ENCODE measurements at places on chromosomes 4 and X. TPM values are rescaled to one million over a fixed set of nuclear protein-coding genes. Genes with fewer than 3 reads are reported as not detected.
A peak's percentile ranks its signal among the peaks of the same experiment; 100 is the strongest.

- H3K4me1 ChIP-seq, result peaks cover 4% of the 10 kb centered on the region
- H3K27me3 ChIP-seq, result peaks cover 2% of the 10 kb centered on the region
- H3K36me3 ChIP-seq, result no peaks in the 10 kb centered on the region
These were observed 8.5 kb upstream of the LHFPL1 start for GRCh38 chrX:112688242-112688641.

GRCh38 chrX:103151799-103152198 is 58.9 kb upstream of the NXF3 start:
- no peak overlapping the region for H3K4me3 ChIP-seq
- peaks cover 6% of the 10 kb centered on the region for H3K4me1 ChIP-seq
- H3K27ac ChIP-seq, result no peak overlapping the region
- no peak for DNase-seq

DNA sequence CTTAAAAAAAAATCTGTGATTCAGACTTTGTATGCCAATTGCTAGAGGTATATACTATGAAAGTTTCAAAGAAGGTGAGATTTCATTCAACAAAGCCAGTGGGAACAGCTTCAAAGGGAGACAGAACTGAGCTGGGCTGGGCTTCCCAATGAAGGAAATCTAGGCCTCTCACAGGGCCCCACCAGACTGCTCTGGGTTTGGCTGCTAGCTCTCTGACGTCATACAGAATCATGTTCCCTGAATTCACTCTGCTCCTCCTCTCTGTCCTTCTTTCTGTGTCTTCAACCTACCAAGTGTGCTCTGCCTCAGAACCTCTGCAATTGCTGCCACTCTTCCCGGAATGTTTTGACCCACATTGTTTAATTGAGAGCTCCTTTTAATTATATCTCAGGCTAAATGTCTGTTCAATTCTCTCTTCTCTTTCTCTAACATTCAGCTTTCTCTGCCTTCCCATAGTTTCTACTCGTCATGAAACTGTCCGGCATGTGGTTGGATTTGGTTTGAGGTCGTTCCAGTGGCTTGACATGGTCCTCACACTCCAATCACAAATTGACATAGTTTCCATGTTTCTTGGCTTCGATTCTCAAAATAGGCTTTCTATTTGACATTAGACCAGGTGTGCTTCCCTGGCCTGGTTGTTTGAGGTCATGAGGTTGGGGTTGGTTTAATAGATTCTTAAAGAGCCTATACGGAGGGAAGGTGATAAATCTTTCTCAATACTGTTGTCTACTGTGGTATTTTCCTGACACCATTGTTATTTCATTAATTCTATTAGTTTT is 282.1 kb upstream of the EMCN start:
- no peak overlapping the region for H3K27ac ChIP-seq
- no peak overlapping the region for H3K4me3 ChIP-seq
- H3K4me1 ChIP-seq, result no peaks in the 10 kb centered on the region

DNA sequence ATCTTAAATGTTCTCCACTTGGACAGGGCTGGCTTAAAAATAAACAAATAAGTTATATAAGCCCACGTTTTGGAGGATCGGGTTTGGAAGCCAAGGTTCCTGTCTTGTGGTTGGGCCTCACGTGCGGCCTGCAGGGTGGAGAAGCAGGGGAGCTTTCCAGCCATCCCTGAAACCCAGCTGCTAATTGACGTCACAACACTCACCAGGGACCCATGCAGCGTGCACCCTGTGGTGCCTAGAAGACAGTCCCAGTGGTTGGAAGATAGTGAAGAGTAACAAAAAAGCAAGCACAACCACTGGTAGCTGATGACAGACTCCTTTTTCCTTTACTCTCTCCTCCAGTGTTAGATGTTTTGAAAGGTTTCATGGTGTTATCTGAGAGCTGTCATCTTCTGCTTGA is 142.0 kb upstream of the RBPJ start:
- peaks cover 2% of the 10 kb centered on the region for H3K27me3 ChIP-seq
- peak overlapping the region; percentile 55 for H3K27ac ChIP-seq
- no peaks in the 10 kb centered on the region for H3K36me3 ChIP-seq
- no peak overlapping the region for H3K4me3 ChIP-seq

GRCh38 chr4:177489471-177490246 is 47.4 kb upstream of the AGA start:
- H3K27me3 ChIP-seq, result no peaks in the 10 kb centered on the region
- H3K36me3 ChIP-seq, result no peaks in the 10 kb centered on the region
- DNase-seq, result no peak
- H3K4me3 ChIP-seq, result no peak overlapping the region
- peaks cover 5% of the 10 kb centered on the region for H3K4me1 ChIP-seq

GRCh38 chrX:116863029-116863428 is 400.3 kb upstream of the CT83 start:
- no peak overlapping the region for H3K27ac ChIP-seq
- H3K4me3 ChIP-seq, result no peak overlapping the region
- no peaks in the 10 kb centered on the region for H3K4me1 ChIP-seq
- DNase-seq, result no peak

DNA sequence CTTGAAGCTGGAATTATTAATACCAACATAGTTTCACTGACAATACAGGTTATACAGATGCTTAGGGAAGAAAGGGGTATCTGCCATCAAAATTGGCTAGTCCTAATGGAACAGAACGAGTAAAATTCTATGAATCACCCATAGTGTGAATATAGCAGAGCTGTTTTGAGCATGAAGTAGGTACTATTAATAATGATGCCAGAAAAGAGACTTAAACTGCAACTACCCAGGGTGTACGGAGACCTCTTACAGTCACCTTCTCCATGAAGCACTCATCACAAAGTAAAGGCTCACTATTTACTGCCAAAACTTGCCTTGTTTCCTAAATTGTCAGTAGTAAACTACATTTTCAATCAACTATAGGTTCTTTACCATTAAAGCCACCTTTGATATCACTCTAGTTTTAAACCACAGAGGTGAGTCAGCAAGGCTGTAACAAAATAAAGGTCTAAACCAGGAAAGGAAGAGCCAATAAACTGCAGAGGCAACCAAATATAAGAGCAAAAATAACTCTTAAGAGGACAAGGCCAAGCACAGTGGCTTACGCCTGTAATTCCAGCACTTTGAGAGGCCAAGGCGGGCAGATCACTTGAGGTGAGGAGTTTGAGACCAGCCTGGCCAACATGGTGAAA is 114.4 kb downstream of the FRYL start:
- peaks cover 31% of the 10 kb centered on the region for H3K4me1 ChIP-seq
- H3K27me3 ChIP-seq, result no peaks in the 10 kb centered on the region

DNA sequence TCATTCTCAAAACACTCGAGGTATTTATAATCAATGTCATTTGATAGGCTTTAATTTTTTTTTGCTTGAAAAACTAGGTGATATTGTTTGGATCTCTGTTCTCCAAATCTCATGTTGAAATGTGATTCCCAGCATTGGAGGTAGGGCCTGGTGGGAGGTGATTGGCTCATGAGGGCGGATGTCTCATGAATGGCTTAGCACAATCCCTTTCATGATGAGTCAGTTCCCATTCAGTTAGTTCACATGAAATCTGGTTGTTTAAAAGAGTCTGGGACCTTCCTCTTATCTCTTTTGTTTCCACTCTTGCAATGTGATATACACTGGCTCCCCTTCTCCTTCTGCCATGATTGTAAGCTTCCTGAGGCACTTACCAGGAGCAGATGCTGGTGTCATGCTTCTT is 638.7 kb downstream of the DMD start:
- no peak for DNase-seq
- H3K4me1 ChIP-seq, result no peaks in the 10 kb centered on the region
- H3K27ac ChIP-seq, result no peak overlapping the region
- no peak overlapping the region for H3K4me3 ChIP-seq
- H3K27me3 ChIP-seq, result no peaks in the 10 kb centered on the region

DNA sequence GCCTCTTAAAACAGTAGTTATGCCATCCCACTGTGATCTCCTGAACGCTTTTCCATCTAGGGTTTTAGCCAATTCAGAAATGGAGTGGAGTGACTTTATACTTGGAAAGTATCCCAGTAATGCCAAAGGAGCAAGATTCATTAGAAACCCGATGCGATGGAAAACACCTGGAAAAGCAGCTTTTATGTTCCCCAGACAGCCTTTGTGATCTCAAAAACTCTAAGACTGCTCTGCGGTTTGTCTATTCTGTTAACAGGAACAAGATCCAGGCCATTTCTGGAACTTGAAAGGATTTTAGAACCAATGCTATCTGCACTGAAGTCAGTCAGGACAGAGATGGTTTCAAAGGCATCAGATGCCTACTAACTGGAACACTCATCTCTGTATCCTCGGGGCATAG is 145.1 kb downstream of the APBB2 start:
- H3K4me1 ChIP-seq, result no peaks in the 10 kb centered on the region
- no peak overlapping the region for H3K27ac ChIP-seq
- DNase-seq, result no peak
- H3K36me3 ChIP-seq, result no peaks in the 10 kb centered on the region
- H3K4me3 ChIP-seq, result no peak overlapping the region
- no peaks in the 10 kb centered on the region for H3K27me3 ChIP-seq

DNA sequence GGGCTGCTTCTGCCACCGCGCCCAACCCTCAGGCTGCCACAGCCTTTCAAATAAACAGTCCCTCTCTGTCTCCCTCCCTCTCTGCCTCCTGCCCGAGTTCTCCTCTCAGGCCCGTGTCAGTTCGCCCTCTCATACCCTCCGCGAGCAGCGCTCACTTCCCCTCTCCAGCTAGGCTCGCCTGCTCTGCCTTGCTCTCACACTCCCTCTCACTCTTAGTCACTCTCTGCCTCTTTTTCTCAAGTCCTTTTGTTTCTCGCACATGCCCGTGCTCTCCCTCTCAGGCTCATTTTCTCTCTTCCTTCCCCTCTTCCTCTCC is 3.2 kb downstream of the EFNB1 start:
- peaks cover 20% of the 10 kb centered on the region for H3K4me1 ChIP-seq
- H3K36me3 ChIP-seq, result no peaks in the 10 kb centered on the region
- no peak overlapping the region for H3K27ac ChIP-seq
- no peaks in the 10 kb centered on the region for H3K27me3 ChIP-seq

GRCh38 chr4:67198727-67199126 is 346.6 kb downstream of the CENPC start:
- peaks cover 2% of the 10 kb centered on the region for H3K27me3 ChIP-seq
- no peaks in the 10 kb centered on the region for H3K4me1 ChIP-seq
- H3K36me3 ChIP-seq, result no peaks in the 10 kb centered on the region
- no peak overlapping the region for H3K27ac ChIP-seq
- DNase-seq, result no peak
- H3K4me3 ChIP-seq, result no peak overlapping the region

DNA sequence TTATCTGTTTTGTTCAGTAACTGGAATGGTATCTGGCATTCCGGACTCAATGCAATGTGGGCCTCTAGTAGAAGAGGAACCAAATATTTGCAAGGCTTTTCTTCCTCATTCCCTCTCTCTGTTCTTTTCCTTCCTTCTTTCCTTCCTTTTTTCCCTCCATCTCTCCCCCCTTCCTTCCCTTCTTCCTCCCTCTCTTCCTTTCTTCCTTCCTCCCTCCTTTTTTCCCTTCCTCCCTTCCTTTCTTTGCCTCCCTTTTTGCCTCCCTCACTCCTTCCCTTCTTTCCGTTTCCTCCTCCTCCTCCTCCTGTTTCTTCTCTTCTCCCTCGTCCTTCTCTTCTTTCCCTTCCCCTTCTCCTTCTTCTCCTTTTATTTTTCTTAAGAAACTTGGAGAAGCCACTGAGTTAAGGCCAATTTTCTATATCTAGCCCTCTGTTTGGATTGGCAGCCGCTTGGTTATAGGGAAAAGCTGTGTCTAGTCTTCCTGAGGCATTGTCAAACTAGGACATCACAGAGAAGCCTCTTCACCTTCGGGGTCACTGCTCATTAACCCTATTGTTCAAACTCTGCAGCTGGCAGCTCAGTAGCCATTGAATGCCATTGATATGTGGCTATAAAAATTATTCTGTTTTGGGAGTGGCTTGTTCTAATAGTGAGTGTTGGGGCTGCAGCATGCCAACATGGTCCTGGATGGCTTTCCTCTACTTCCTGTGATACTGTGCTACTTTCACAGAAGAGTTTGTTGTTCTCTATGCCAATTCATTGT is 95.9 kb downstream of the CFAP299 start:
- H3K4me1 ChIP-seq, result peaks cover 8% of the 10 kb centered on the region
- H3K27ac ChIP-seq, result no peak overlapping the region
- no peak overlapping the region for H3K4me3 ChIP-seq
- H3K36me3 ChIP-seq, result no peaks in the 10 kb centered on the region

NAT8L gene
- total RNA-seq, result 0.55 TPM

RPS3A gene
- 2,077 TPM for total RNA-seq

USP17L17 gene
- not detected for total RNA-seq

GPR82 gene
- total RNA-seq, result 0.05 TPM

KLHL13 gene
- 2.0 TPM for total RNA-seq

OTC gene
- total RNA-seq, result not detected

SYP gene
- 7.2 TPM for total RNA-seq

CDX4 gene
- total RNA-seq, result not detected
